Stimulated activated CD4-positive, alpha-beta T cell treated with anti-CD3 and anti-CD28 coated beads, TNF-alpha, amount 100 ng/mL, for 48 hours (primary cell): ENCODE measurements at places on chromosomes 5 and 9.
A peak's percentile ranks its signal among the peaks of the same experiment; 100 is the strongest.

GRCh38 chr5:139823757-139824355 is 28.2 kb downstream of the PSD2 start:
- no peak for DNase-seq

DNA sequence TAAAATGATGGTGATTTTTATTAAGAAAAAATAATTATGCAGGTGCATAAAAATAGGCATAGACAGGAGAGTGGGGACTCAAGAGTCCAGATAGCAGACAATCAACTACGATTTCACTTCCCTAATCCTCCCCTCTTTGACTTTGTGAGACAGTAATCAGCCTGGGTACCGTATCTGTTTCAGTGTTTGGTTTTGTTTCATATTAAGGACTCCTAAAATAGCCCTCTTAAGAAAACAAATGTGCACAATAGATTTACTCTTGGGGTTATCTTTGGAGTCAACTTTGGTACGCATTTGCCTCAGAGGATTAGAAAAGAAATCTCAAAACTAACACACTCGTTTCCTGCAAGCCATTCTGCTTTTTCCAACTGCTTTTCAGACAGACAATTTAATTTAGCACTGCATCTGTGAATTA is 96.3 kb downstream of the ZNF608 start:
- no peak for DNase-seq

GRCh38 chr5:137575847-137576246 is 76.7 kb upstream of the SPOCK1 start:
- no peak for DNase-seq

DNA sequence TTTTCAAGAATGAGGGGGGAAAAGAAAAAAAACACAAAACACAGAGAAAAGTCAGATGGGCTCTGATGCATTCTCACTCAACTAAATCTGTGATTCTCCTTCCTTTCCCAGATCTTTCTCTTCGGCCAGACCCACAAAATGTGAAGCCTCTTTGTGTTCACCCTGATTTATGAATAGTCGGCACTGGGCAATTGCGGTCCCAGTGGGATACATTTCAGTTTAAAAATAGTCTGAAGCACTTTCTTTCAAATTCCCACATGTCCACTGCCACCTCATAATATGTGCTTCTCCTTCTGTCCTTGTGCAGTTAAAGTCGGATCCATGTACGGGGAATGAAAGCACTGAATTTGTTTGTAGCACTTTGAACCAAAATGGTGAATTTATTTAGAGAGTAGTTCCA is 995.4 kb upstream of the WWC1 start:
- no peak for DNase-seq

GRCh38 chr5:95184924-95185323 is 100.0 kb downstream of the MCTP1 start:
- no peak for DNase-seq

GRCh38 chr5:6581559-6582426 is 51.1 kb downstream of the NSUN2 start:
- no peak for DNase-seq

DNA sequence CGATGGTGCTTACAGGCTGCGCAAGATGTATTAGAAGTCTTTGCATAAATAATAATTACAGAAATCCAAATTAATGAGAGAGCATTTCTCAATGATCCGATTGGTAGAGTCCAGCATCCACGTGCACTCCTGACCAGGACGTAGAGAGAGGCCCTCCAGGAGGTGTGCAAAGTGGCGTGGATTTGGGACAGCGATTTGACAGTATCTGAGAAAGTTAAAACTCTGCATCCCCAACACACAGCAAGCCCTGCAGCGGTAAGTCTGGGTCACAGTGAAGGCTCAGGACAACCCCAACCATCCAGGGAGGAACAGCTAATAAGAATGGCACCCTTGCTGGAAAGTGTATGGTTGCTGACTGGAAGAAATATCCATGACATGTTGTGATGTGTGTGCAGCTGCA is 180.2 kb downstream of the AUH start:
- no peak for DNase-seq

GRCh38 chr5:111461934-111462333 is 50.4 kb downstream of the STARD4 start:
- DNase-seq, result no peak

DNA sequence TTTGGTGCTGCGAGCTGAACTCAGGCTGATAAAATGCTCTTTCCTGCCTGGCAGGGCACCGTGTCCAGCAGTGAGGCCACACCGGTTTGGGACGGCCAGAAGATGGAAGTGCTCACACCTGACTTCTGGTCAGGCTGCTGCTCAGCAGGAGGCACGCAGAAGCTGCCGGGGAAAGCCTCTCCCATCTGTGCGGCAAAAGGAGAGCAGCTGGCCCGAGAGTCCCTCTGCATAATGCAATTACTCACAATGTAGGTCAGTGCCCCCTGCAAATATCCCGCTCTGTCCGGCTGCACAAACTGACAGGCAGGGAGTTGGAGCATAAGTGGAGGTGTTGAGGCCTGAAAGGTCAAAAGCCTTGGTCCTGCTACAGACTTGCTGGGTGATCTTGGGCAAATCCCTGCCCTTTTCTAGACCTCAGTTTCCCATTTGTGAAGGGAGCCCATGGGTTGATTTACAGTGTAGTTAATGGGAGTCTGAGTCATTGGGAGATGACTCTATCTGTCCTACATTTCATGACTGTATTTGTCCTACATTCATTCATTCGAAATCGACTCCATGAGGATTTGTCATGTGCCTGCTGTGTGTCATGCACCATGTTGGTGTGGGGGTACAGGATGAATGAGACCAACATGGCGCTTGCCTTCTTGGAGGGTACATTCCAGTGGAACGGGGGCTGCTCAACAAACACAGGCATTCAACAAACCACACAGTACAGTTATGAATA is 61.8 kb upstream of the TBC1D2 start:
- no peak for DNase-seq

- DNase-seq, result no peak
Measured at GRCh38 chr5:65969539-65970393, 43.4 kb downstream of the ERBIN start.

GRCh38 chr9:28650327-28650726 is 1077.0 kb upstream of the C9orf72 start:
- no peak for DNase-seq

DNA sequence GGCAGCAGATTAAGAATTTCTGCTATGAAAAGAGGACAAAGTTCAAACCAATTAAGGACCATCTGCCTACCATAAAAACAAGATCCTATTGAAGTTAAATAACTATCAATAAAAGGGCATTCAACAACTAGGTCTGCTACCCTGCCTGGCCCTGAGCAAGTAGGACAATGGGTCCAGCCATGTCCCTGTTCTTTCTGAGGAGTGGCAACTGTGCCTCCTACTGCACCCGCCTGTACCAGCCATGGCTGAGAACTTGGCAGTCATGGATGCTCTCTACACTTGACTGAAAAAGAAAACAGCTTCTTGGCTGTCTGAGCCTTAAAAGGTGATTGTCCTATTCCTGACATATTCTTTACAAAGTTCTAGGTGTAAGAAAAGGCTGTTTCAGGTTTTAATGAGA is 652.4 kb downstream of the PDE4D start:
- no peak for DNase-seq

GRCh38 chr9:111272581-111272980 is 57.4 kb downstream of the OR2K2 start:
- no peak for DNase-seq

DNA sequence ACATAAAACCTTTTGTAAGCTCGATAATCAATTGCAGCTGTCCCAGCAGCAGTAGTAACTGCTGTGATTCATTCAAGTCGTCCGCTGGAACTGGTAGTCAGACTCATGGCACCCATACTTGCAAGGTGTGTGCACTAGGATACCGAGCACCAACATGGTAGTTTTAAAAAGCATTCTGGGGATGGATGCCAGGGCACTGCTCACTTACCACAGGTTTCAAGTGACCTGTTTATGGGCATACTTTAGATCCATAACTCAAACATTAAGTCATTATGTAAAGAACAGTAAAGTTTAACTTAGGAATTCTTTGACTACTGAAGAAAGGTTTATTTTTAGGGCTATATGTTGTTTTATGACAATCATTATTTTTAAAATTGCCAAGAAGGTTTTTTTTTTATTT is 2277.6 kb downstream of the MAT2B start:
- no peak for DNase-seq

- no peak for DNase-seq
Measured at GRCh38 chr9:77512876-77513275, 135.2 kb downstream of the GNA14 start.

DNA sequence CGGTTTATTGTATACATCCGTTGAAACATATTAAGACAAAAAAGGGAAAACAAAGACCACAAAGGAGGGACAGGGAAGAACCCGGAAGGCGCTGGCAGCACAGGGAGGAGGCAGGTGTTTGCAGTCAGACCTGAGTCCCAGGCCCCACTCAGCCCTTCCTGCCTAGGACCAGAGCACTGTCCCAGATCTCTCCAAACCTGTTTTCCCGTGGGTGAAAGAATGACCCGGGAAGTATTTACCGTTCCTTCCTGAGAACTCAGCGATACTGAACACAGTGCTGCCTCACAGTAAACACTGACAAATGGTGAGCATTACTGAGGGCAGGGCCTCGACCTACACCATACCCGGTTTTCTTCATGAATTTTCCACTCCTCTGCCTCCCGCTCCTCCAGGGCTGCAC is 1.2 kb downstream of the ABO start:
- DNase-seq, result no peak

DNA sequence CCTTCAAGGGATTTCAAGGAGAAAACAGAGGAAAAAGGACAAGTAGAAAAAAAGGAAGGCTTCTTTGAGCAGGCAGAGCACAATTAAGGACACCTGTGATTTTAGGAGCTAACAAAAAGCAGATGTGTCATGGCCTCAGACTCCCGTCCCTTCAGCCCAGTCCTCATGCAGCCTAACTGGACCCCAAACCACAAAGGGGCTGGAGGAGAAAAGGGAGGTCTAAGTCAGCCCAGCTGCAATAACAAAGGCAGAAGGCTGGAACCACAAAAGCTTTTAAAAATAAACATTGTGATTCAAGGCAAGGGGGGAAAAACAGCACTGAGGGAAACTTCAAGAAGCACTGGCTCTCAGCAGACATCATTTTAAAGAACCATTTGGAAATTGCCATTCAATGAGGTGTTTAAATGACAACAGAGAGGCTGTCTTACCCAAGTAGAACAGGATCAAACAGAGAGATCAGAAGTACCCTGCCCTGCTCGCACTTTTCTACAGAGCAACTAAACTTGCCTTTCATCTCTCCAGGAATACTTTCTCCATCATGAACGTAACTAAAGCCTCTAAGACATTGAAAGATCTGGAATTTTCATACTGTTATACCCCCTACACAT is 89.3 kb downstream of the SEMA5A start:
- DNase-seq, result no peak

DNA sequence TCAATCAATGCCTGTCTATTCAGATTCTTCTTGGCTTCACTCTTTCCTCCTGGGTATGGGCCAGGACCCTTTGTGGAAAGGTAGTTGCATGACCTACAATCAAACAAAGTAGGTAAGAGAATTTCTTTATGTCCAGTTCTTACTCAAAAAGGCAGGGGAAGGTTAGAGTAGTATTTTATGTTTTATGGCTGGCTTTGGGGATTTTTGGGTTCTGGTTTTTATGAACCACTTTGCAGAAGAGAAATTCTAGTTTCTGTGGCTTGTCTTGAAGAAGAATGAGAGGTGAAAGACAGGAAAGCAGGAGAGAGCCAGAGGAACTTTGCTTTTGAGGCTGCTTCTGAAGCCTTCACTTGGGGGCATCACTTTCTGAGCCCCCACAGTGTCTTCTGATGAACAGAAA is 14.7 kb upstream of the CRHBP start:
- DNase-seq, result no peak

GRCh38 chr5:179257176-179257682 is 88.0 kb downstream of the ADAMTS2 start:
- DNase-seq, result no peak

DNA sequence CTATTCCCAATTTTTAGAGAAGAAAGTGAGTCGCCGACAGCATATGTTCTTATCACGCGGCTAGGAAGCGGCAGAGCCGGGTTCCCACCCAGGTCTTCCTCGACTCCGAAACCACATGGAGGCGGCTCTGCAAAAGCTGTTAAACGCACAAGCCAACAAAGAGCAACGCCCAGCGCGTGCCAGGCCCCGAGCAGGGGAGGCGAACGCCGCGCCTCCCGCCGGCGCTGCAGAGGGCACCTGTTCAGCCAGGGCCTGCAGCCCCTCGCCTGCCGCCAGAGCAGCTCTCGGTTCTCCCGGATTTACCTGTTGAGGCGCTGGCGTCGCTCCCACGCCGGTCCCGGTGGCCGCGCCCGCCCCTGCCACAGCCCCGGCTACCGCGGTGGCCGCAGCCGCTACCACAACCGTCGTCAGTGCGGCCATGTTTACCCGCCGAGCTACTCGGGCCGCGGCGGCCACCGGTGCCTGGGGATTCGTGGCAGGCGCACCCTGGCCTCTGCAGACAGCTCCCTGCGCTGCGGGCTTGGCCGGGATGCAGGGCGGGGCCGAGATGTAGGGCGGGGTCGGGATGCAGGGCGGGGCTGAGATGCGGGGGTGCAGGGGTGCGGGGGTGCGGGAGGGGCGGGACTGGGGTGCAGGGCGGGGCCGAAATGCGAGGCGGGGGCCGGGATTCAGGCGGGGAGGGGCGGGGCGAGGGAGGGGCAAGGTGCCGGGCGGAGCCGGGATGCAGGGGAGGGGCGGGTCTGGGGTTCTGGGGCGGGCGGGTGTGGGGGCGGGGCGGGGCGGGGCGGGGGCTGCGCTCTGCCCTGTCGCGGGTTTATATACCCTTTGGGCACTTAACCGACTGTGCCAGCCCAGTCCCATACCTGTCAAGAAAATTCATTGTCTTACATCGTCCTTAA is at the start of gene CCDC112:
TSS of gene CCDC112 (minus strand) at position 531 of the 899 bp plus-strand sequence. CDS start at position 420, 111 bp downstream.
- DNase-seq, result peak; percentile 89

- DNase-seq, result no peak
Measured at GRCh38 chr9:1845425-1845824, 169.7 kb upstream of the SMARCA2 start.

- no peak for DNase-seq
Measured at GRCh38 chr5:149426931-149427330, 47.8 kb upstream of the IL17B start.

DNA sequence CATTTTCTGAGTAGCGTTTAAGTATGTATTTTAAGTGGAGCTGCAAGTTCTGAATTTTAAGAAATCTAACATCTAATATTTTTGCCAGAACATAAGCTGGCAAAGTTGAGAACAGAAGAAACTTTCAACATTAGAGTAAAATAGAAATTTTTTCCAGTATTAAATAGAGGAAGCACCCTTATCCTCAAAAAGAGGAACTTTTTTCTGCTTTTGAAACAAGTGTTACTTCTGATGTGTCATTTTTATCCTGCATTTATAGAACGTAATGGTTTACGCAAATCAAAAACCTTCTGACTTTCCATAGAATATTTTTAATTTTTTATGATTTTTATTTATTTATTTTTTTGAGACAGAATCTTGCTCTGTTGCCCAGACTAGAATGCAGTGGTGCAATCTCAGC is 21.8 kb downstream of the ZBED3 start:
- no peak for DNase-seq
